BE2C (cell line): ENCODE measurements at places on chromosomes 4 and X.

DNA sequence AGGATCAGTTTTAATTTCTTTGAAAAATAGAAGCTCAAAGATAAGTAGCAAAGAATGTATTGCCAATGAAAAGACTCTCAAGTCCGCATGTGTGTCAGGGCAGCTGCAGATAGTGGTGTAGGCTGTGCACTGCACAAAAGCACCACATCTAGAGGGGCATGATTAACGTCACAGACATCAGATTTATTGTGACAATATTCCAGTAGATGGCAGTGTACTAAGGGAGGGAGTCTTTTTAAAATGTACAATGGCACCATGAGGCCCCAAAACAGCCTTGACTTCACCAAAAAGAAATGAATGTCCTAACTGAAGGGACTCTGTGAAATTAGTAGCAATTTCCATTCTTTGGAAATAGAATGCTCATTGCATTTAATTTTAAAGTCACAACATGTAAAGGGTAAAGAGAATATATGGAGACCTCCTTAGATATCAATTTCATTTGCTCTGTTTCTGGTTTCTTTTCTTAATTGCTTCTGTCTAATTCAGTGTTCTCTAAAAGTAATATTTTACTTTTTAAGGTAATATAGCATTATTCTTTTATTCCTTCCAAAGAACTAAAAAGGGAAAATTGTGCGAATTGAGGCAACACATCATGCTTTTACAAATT lies 98.4 kb downstream of the ZNF827 start:
- peak; percentile 30 for DNase-seq

- no peak for DNase-seq
These were observed 390.1 kb downstream of the ADAM29 start for GRCh38 chr4:175308236-175308635.

- no peak for DNase-seq
These were observed 72.6 kb downstream of the EPHA5 start for GRCh38 chr4:65597697-65598096.

GRCh38 chr4:87255755-87256154 lies 35.3 kb upstream of the KLHL8 start:
- no peak for DNase-seq

DNA sequence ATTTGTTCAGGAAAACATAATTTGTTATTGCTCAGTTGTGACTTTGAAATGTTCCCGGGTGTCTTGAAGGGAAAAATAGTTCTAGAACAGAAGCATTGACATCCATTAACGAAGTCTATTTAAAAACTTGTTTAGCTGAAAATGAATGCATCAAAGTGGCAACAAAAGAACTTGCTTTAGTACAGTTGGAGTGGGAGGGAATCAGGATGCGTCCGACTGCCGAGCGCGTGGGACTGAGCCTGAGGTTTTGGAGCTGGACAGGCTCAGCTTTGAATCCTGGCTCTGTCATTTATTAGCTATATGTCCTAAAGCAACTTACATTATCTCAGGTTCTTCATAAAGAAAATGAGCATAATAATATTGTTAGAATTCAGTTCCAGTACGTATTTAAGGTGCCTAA lies 9.0 kb upstream of the ERVMER34-1 start:
- DNase-seq: no peak

- no peak for DNase-seq
These were observed 17.0 kb downstream of the SNCA start for GRCh38 chr4:89820010-89820409.

GRCh38 chr4:159639671-159640323 lies 536.9 kb downstream of the RAPGEF2 start:
- DNase-seq: no peak

- no peak for DNase-seq
These were observed 173.9 kb upstream of the FTHL17 start for GRCh38 chrX:31245714-31246113.

- DNase-seq: peak; percentile 74
These were observed 149.3 kb downstream of the PALLD start for GRCh38 chr4:168646001-168646768.

DNA sequence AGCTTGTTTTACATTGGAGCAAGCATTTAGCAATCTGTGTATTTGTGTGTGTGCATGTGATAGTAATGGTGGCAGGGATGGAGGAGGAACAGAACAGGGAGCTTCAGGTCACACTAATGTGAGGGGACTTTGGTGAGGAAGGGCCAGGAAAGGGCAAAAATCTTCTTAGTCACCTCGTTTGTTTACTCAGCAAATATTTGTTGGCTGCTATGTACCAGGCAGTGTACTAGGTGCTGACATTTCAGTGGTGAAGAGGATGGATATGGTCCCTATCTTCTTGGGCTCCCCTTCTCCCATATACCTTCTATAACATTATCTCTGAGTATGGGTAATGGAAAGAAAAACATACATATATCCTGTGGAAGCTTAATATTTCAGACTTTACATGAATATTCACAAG lies 48.5 kb upstream of the HDAC8 start:
- no peak for DNase-seq

DNA sequence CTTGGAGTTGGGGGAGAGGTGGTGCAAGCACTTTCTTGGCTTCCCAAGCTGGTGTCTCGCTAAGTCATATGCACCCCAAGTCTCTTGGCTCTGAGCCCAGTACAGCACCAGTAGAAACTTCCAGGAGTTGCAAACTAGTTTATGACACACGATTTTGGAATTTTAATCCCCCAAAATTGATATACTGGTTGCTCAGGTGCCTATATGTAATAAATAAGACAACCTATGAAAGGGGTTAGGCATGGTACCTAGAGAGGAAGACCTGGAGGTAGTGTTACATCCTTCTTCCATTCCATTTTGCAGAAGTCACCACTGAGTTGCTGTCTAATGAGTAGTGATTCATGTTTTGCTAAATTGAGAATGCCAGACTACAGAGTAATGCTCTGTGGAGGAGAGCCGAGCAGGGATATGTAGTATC lies 4.3 kb upstream of the SLC4A4 start:
- DNase-seq: no peak
